ENCODE measurements at places on chromosomes 1 and 21.
A peak's percentile ranks its signal among the peaks of the same experiment; 100 is the strongest.

DNA sequence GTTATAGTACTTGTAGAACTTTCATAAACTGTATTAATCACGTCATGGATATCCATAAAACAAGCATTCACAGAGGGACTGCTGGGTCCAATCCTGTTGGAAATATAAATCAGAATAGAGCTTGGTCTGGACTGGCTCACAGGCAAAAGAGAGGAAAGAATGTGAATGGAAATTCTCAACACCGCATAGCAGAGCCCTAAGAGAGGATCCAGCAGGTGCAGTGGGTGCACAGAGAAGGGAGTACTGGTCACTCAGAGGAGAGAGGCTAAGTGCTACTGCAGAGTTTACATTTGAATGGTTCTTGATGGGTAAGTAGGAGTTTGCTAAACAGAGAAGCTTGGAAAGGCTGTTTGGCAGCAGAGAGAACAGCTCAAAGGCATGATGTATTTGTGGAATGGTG, 231.7 kb downstream of the PAPPA2 start:
- no peak for DNase-seq

DNA sequence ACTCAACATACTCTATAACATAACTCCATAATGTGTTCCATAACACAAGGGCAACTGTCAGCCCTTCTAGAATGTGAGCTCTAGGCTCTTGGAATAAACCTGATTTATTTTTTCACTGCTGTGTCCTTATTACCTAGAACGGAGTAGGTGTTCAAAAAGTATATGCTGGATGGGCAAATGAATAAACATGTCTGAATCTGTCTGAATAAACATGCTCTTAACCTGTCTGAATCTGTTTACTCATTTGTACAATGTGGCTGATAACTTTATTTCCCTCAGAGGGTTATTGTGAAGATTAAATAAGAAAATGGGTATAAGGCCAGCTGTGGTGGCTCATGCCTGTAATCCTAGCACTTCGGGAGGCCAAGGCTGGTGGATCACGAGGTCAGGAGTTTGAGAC, 42.3 kb downstream of the AZIN2 start:
- no peak for DNase-seq

GRCh38 chr1:69967245-69967766, 238.1 kb downstream of the LRRC40 start:
- no peak for DNase-seq

DNA sequence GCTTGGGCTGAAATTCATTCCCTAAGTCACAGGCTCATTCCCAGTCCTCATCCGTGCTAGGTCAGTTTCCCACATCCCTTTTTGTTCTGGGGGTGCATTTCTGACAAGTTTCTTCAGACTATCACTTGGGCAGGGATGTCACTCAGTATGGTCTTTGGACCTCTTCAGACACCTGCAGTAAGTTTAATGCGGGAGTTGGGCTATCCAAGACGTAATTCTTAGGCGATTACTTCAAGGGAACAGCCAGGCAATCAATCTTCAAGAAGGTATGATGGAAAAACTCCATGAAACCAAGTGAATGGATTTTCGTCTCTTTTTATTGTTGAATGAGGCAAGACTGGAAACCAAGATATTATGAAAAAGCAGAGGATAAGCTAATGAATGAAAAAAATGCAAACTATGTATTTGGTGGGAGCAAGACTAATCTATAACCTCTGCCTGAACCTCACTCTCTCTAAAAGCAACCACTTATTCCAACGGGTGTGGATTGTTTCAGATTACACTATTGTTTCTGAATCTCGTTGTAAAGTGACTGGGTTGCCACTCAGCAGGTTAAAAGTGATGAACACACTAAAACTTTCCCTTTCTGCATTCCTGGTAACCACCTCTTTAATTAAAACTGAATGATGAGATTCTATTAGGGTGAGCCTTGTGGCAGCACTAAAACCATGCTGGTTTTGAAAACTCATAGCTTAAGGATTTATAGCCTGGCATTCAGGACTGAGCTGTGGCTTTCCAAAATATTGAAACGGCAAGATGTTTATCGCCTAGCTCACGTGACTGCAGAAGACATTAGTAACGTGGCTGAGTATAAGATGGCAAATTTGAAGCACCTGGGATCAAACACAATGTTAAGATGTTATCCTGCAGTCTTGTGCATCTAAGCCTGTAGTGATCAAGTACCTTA, 1.1 kb downstream of the RASAL2 start:
- no peak for DNase-seq

DNA sequence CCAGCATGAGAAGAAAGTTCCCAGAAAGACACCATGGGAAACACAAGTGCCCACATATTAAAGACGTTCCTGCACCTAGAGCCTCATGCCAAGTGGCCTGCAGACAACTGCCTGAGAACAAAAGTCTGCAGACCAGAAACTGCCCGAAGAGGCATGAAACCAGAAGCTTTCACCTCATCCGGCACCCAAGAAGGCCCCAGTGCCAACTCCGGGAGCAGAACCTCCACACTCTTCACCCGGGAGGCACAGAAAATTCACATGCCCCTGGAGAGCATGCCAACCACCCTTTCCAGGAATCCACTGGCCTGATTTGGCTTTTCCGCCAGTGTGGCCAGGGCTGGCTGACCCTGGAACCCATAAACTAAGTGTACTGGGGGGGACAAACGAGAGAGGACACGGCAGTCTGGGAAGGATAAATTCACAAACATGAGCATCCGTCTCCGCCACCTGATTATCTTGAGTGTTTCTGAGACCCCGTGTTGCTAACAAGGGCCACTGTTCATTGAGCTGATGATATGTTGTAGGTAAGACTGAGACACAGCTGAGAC, 6.8 kb downstream of the TFF2 start:
- DNase-seq, result no peak

DNA sequence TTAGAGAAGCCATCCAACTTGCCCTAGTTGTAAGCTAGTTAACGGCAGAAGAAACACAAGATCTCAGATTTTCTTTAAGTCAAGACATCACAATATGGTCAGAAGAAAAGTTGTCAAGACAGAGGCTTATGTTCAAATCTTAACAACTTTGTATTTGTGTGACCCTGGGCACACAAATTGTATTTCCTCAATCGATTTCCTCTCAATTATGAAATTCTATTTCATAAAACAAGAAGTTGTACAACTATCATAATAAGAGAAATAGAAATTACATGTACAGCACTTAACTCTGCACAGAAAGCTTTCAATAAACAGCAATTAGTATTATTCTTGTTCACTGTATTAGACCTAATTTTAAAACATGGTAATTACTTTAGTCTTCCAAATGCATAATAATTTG, 62.9 kb upstream of the SDC3 start:
- DNase-seq, result no peak

DNA sequence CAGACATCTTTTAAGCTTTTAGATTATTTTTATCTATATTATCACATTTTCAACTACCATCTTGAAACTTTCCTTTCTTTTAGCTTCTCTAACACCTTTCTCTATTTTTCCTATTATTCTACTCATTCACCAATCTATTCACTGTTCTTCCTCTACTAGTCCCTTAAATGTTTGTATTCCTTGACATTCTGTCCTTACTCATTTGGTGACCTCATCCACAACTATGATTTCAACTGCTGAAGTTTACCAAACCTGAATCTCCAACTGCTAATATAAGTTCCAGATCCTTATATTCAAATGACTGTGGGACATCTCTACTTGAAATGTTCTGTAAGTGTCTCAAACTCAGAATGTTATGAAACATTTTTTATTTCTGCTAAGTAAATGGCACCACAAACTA, 49.2 kb downstream of the TUT4 start:
- DNase-seq, result no peak

- no peak for DNase-seq
These were observed 10.6 kb upstream of the PTTG1IP start for GRCh38 chr21:44884097-44884496.

GRCh38 chr1:145701306-145701862, 5.8 kb downstream of the PDZK1 start:
- no peak for DNase-seq

DNA sequence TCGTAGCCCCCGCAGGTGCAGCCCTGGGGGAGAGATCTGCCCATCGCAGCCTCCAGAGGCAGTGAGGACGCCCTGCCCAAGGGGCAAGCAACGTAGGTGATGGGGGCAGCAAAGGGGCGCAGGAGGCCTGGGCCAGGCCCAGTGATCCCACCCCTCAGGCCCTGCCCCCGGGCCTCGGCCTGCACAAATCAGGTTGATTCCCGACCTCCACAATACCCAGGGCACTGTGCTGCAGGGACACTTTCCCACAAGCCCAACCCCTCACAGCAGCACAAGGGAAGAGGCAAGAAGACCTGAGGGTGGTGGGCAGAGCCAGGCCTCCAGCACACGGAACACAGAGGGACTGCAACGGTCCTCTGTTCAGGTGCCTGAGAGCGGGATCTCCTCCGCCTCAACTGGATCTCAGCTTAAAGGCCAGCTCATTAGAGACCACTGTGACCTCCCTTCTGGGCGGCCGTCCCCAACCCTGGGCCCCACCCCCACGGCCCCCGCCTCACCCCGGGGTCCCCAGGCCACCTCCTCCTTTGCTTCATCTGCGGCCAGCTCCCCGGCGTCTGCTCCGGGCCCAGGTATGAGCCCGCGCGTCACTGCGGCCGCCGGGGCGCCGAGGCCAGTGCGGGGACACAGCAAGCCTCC, 812 bp upstream of the ARF1 start:
- peak; percentile 22 for DNase-seq

DNA sequence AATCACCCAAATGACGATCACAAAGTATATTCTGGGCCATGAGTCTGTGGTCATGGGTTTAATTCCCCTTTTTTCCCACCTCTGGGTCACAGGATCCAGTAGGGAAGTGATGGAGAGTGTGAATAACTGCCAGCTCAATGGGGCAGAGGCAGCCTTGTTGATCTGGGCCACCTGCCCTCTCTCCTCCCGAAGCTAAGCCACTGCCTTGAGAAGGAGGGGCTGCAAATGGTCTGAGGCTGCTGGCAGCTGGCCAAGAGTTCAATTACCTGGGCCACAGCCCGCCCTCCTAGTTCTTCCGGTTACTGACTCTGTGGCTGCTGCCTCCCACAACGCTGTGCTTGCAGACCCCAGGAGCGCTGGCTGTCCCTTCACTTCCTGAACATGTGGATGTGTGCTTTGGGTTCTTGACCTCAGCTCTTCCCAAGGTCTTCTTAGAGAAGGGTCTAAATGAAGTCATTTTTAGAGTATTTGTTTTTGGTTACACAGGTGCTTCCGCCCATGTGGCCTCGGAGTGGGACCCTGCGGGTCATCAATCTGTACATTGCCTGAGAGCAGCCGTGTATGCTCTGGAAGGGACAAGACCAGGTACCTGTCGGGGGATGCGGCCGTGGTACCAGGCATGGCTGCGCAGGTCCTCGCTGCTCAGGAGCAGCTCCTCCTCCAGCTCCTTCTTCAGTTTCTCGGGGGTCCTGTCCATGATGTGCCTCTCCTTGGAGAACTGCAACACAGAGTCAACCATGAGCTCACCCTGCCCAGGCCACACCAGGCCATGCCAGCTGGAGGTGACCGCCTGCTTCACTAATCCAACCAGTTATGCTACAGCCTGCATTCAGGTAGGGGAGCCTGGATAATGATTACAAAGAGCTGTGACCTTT, 89.7 kb downstream of the BCAR3 start:
- no peak for DNase-seq

- no peak for DNase-seq
These were observed 427.7 kb upstream of the RUNX1 start for GRCh38 chr21:35476621-35477395.

- DNase-seq, result no peak
These were observed 7.5 kb downstream of the LRRC8C start for GRCh38 chr1:89640440-89640839.

GRCh38 chr1:203402629-203403337, 51.9 kb upstream of the FMOD start:
- no peak for DNase-seq

DNA sequence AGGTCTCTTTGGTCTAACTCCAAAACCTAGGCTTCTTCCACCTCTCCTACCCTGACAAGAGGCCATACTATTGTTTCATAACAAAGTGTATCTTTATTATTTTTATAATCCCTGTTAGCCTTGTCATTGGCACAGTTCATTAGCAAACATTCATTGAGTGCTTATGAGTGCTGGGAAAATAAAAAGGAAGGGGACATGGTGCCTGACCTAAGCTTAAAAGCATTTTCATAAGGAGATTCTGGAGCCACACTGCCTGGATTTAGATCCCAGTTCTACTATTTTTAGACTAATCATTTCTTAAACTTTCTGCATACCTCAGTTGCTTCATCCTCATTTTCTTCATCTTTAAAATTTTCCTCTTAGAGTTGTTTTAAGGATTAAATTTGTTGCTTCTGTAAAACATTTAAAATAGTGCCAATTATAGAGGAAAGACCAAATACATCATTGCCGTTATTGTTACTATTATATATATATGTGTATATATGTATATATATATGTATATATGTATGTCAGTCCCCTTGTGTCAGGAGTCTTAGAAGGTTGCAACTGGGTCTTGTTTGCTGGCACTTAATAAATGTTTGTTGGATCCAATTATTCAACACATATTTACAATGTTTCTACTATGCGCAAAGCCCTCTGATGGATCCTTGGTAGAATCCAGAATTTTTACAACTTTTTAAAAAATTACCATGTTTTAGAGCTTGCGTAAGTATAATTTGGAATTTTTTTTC, 250.9 kb upstream of the SGIP1 start:
- DNase-seq, result no peak

DNA sequence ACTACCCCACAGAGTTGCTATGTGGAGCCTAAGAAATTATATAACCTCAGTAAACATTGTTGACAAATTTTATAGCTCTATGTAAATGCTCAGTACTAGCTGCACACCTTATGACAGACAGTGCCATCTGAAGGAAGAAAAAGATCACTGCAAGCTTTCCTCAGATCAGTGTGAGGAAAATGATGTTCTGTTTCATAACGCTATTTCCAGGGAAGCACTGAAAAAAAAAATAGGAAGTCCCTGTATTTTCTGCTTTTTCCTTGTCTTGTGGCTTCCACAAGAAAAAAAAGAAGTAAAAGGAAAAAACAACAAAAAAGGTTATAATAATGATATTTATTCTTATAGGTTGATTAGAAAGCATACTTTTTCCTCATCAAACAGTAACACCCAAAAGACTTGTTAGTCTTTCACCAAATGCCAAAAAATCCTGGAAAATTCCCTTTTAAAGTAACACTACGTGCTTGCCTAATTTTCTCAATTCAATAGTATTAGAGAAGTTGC, 23.2 kb downstream of the LYST start:
- DNase-seq, result no peak

DNA sequence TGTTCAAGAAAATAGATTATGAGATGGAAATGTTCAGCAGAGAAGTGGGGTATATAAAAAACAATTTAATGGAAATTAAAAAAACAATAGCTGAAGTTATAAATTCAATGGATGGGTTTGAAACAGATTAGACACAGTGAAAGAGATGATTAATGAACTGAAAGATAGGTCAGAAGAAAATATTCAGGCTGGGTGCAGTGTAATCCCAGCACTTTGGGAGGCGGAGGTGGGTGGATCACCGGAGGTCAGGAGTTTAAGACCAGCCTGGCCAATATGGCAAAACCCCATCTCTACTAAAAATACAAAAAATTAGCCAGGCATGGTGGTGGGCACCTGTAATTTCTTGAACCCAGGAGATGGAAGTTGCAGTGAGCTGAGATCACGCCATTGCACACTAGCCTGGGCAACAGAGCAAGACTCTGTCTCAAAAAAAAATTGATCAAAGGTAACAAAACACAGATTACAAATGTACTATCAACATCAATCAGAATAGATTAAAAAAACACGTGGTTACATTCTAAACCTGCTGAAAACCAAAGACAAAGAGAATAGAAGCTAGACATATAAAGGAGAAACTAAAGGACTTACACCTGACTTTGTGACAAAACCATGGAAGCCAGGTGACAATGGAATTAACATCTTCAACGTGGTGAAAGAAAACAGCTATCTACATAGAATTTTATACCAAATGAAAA, 4.8 kb upstream of the SUMO3 start:
- no peak for DNase-seq

Measured in stimulated activated CD4-positive, alpha-beta T cell treated with anti-CD3 and anti-CD28 coated beads, TNF-alpha, amount 100 ng/mL, for 4 hours (primary cell).